ENCODE measurements at places on chromosomes 7 and 10. TPM values are rescaled to one million over a fixed set of nuclear protein-coding genes. Genes with fewer than 3 reads are reported as not detected.

DNA sequence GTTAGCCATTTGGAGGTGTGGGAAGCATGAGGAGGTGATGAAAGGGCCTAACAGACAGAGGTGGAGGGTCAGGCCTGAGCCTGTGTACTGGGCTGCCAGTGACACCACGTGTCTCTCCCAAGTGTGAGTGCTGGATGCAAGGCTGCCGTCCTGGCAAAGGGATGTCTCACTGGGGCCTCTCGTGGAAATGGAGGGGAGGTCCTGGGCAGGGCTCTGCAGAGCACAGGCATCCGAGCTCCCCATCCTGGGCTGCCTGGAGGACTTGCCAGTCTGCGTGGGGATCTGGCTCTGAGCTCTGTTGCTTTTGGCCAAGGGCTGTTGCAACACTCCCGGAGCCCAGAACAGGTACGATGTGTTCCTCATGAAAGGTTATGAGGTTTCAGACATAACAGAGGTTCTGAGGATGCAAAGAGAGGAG lies 77.3 kb downstream of the GRK5 start:
- DNase-seq = no peak

The ZNF727 gene
- 0.05 TPM for total RNA-seq

The MKX gene
- total RNA-seq = 2.0 TPM

DNA sequence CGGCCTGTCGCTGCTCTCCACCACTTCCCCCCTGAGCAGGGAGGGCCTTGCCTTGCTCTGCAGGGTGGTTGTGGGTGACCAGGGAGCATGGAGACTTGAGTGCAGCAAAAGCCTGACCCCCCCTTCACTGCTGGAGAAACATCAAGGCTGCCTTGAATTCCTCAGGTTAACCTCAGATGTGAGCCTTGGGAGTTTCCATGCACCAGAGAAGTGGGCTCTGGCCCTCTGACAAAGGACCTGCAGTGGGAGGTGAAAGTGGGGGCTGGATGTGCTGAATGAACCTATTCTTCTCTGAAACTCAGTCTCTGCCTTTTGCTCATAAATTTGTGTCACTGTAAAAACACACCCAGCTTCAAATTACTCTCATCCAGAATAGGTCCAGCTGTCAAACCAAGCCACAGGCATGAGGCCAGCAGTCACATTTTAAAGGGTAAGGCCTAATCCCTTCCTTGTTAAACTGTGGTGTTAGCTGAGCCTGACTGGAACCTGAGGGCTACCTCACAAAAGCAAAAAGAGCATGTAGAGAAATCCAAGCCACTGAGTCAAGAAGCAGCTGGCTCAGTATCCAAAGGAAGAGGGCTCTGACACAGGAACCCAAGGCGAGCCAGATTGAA lies 356.8 kb downstream of the CCSER2 start:
- no peak for DNase-seq

GRCh38 chr10:70232155-70232858 lies 922 bp downstream of the PPA1 start:
- DNase-seq = peak; percentile 55

The TUBAL3 gene
- total RNA-seq = 0.75 TPM

The OR2A14 gene
- total RNA-seq = not detected

DNA sequence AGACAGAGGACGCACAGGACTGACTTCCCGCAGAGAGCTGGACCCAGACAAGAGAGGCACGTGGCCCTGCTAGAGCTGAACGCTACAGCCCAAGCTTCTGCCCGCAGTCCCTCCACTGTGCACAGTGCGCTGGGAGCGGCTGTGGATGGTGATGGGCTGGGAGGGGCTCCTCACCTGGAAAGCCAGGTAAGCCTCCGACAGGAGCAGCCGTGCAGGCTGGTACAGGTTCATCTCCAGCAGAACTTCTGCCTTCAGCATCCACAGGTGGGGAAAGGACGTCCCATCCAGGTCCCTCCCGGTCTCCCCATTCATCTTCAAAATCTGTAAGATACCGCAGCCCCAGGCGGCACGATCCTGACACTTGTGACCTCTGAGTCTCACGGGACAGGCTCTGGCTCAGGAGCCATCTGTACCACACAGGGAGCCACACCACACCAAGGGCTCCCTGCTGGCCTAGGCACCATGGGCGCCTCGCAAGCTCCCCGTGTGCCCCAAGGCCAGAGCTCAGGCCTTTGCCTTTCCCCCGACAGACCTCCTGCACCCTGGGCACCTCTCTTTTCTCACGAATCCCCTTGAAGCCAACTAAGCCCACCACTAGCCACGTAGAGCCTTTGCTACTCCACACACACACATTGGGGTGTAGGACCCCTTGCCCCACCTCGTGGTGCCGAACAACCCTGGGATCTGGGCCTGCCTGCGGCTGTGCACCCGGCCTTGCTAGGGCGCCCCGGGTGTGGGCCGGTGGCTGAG lies 76.3 kb downstream of the CFAP46 start:
- no peak for DNase-seq

DNA sequence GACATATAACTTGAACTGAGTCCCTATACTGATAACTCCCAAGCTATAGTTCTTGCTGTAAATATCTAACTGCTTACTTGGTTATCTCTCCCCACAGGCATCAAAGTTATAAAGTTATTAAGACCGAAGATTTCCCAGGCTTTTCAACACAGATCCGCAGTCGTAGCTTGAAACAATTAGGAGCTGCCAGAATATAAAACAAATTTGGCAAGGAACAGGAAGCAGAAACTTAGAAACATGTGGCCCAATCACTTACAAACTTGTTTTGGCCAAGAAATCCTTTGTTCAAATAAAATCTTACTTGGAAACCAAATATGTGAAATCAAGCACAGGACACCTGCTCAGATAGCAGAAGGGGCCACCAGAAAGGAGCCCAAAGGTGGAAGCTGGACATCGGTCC lies 9.0 kb downstream of the SLC16A12 start:
- no peak for DNase-seq

- DNase-seq = no peak
Observed at GRCh38 chr10:76150139-76150875, 718.9 kb downstream of the LRMDA start.

The OR2A42 gene
- not detected for total RNA-seq

GRCh38 chr7:107528461-107528860 lies 35.3 kb downstream of the COG5 start:
- DNase-seq = no peak

The UPF2 gene
- 19.6 TPM for total RNA-seq

- peak; percentile 35 for DNase-seq
Observed at GRCh38 chr10:48608279-48608681, 3.4 kb upstream of the ARHGAP22 start.

All from liver (tissue), 10 donors.